ENCODE measurements at places on chromosomes 13 and 19.
A peak's percentile ranks its signal among the peaks of the same experiment; 100 is the strongest.

- no peak for DNase-seq
Measured at GRCh38 chr19:41543582-41543981, 32.4 kb upstream of the CEACAM21 start.

GRCh38 chr13:24176351-24177101 lies 16.0 kb downstream of the SPATA13 start:
- DNase-seq = no peak

GRCh38 chr13:71244161-71244560 lies 622.8 kb downstream of the DACH1 start:
- no peak for DNase-seq

DNA sequence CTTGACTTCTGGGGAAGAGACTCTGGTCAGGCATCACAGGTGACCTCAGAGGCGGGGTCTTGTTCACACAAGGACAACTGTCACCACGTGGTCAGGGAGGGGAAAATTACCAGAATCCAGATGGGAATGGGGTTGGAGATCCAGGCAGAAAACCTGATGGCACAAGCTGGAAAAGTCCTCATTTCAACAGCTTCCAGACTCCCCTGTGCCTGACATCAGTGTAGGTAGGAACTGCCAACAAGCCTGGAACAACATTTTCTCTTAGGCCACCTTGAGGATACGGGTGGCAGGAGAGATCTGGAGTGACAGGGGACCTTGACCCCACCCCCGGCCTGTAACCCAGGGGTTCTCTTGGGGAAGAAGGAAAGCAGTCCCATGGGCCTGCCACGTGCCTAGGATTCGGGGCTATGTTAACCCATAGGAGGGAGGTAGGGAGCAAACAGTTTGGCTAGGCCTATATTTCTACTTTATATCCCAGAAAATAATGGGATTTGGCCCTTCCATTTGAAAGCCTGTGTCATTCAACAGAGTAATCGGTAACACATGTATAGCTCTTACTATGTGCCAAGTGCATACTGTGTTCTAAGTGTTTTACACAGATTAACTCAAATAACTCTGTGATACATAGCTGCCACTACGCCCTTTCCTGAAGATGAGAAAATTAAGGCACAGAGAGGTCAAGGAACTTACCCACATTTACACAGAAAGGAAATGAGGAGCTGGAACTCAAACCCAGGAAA lies 44.9 kb upstream of the C13orf42 start:
- no peak for DNase-seq

DNA sequence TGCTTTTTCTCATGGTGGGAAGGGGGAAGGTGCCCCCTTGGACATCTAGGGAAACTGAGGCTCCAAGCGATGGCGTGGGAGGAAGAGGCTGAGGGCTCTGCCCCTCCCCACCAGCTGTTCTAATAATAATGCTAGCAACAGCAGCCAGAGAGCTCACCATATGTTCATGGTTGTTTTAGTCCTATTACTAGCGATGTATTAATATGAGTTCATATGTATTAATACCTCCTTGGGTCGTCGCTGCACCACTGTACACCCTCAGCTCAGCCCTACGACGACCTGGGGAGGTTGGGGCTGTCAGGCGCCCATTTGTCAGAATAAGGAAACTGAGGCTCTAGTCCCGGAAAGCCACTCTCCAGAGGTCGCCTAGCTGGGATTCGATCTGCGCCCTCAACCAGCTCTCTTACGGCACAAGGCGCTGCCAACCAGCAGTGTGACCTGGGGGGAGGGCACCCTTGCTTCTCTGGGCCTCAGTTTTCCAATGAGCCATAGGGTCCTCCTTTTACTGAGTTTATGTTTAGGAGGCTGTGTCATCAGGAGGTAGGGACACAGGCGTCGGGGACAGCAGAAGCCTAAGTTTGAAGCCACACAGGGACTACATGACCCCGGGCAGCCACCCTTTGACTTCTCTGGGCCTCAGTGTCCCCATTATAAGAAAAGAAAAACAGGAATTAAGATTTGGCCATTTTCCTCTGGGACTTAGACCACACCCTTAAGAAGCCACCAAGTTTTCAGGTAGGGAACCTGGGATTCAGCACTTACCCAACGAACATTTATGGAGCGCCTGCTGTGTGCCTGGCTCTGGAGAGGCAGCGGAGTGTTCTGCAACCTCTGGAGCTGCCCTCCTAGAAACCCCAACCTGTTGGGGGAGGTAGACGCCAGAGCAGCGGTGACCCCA lies 664 bp downstream of the MAST3 start:
- DNase-seq = peak; percentile 41

DNA sequence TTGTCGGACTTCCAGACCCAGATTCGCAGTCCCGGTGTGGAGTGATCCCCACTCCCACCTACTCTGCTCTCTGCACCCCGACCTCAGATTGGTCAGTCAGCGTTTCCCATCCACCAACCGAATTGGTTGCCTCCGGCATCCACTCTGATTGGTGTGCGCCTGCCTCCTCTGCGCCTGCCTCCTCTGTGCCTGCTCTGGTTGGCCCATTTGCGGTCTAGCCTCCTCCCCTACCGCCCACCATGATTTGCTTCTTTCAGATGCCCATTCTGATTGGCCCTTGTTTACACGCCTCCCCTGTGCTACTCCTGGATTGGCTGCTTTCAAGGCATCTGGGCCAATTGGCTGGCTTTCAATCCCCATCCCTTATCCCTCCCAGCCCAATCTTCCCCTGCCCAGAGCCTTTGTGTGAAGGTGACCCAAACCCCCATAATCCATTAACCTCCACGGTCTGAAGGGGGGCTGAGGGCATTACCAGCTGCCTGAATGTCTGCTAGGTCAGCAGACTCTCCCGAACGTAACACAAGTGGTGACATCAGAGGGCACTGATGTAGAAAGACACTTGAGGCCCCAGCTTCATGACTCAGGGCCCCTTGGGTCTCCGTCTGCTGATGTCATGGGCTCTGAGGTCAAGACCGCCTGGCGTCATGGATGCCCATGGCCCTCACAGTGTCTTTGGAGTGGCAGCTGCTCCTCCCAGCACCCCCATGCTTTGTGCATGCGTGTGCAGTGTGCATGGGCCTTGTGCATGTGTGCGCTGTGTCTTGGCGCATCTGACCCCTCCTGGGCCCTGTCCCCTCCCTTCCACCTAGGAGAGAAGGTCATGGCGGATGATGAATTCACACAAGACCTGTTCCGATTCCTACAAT lies 80.4 kb downstream of the MAP4K1 start:
- DNase-seq = no peak

DNA sequence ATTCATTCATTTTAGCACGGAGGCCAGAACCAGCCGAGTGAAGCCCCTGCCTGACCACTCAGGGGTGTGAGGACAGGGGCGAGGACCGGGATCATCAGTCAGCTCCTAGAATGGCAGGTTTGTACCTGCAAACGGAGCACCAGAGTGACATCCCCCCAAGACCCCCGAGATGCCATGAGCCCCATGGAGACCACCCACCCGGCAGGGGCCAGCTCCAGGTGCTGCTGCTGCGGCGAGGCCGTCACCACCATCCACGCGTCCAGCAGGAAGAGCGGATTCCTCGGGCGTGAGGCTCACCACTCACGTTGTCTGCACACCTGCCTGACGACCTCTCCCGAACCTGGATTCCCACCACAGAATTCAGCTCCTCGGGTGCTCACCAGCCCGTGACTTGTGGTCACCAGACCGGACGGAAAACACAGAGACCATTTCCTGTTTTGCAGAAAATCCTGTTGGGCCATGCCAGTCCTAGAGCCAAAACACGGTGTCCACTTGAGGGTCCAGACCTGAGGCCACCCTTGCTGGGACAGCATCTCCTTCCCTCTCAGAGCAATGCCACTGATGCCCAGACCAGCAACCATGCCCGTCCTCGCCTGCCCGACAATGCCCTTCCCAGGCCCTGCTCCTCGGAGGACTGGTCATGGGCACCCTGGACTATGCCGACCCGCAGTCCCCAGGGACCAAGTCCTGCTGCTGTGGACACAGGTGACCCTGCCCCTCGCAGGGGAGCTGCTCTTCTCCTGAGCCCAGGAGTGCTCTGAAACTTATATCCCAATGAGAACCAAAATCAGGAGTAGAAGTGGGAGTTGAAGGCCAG lies 74.2 kb downstream of the RASA3 start:
- no peak for DNase-seq

DNA sequence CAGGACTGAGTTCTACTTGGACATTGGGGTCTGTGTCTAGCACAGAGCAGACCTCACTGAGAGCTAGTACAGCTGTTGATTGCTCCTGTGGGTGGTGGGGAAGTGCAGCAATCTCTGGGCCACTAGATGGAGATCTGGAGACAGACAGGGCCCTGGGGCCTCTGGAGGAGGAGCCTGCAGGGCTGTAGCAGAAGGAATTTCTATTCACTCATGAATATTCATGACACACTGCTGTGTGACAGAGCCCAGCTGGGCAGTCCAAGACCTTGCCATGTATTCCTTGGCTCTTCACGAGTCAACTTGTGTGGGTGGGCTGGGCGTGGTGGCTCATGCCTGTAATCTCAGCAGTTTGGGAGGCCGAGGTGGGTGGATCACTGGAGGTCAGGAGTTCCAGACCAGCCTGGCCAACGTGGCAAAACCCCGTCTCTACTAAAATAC lies 37.5 kb downstream of the SUGP2 start:
- peak; percentile 74 for DNase-seq

DNA sequence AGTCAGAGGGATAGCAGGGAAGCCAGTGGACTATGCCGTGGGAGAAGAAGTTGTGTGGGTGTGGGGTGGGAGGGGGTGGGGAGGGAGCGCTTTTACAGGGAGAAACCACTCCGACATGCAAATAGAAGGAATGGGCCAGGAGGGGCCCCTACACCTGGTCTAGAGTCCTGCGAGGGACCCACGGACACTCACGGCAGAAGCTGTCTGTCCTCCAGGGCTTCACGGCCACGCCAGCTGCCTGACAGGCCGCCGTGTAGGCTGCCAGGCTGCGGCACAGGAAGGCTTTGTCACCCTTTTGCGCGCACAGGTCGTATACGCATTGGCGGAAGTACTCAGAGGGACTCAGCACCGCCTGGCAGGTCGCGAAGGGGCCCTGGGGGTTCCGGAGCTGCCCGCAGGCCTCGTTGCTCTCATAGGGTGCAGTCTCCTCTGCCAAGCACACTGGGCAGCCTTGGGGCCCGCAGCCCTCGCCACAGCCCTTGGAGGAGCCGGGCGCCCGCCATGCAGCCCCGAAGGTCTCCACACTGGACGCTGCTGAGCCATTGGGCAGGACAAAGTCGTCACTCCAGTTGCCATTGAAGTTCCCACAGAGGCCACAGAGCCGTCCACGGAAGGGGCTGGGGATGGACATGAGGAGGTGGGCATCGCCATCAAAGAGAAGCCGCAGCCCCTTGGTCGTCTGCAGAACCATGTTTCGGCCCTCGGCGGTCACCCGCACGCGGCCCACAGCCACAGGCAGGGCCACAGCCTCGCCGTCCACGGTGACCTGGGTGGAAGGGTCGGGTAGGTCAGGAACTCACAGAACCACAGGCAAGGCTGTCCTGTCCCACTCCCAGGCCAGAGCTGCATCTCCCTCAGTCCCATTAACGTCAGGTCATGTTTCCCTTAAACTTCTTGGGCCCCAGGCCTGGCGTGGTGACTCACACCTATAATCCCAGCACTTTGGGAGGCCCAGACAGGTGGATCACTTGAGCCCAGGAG lies 26.0 kb upstream of the FBL start:
- no peak for DNase-seq

DNA sequence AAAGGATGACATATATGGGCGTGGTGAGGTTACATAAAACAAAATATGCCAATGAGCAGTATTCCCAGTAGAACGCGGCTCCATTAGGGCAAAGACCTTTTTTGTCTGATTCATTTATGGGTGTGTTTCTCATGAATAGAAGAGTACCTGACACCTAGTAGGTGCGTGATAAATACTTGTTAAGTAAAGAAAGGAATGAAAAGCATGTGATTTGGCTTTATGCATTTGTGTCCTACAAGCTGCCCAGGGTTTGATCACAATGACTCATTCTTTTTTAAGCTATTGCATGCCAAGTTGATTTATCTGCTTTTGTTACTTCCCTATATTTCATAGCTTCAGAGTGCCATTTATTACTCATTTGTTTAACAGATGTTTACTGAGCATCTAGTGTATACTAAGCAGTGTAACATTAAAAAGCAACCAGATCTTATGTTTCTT lies 19.1 kb upstream of the KCTD4 start:
- DNase-seq = no peak

GRCh38 chr13:26695891-26696311 lies 64.7 kb downstream of the GPR12 start:
- DNase-seq = no peak

GRCh38 chr13:45628094-45628493 lies 12.6 kb upstream of the ERICH6B start:
- DNase-seq = no peak

GRCh38 chr19:19696386-19696785 lies 27.7 kb downstream of the ZNF101 start:
- DNase-seq = no peak

DNA sequence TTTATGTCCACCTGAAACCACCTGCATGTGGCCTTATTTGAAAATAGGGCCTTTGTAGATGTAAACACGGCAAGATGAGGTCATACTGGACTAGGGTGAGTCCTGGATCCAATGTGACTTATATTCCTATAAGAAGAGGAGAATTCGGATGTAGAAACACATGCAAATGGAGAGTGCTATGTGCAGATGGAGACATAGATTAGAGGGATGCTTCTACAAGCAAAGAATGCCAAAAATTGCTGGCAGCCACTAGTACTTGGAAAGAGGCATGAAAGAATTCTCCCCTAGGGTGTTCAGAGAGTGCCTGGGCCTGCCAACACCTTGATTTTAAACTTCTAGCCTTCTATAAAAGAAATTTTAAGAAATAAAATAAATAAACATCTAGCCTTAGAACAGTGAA lies 226.1 kb downstream of the RFC3 start:
- DNase-seq = no peak

DNA sequence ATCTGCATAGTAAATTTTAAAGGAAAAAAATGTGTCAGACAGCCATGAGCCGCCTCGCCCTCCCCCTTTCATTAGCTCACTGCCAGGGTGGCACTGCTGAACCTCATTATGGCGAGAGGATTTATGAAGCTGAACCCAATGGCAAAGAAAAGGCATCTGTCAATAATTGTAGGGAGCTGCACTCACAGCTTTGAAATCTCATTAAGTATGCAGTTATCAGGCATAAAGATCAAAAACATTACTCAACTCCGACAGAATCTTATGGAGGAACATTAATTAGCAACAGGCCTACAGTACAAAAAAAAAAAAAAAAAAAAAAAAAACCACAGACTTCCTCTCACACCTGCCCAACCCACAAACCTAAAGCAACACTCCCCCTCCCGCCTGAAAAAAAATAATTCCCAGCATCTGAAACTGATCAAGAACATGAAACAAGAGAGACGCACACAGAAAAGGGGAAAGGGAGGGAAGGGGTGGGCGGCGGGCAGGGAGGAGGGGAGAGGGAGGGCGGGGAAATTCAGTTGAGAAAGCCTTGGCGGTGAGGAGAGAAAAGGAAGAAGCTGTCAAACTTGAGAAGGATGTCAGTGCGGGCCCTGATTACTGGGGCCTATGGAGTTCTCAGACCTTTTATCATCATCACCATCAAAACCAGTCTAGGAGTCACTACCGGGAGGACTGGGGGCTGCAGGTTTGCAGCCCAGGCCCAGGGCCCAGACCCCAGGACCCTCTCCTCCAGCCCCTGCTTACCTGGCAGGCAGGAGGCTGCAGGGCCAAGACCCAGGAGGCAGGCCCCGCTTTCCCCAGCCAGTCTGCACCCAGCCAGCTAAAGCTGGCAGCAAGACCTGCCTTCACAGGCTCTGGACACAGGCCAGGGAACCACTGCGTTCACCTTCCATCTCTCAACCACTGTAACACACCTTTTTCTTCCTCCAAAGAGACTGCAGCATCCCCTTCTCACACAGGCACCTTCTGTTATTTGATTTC lies 8.9 kb downstream of the TSHZ3 start:
- peak; percentile 57 for DNase-seq
